ENCODE measurements at places on chromosomes 2 and 18.
A peak's percentile ranks its signal among the peaks of the same experiment; 100 is the strongest.

- DNase-seq, result no peak
These were observed 49.9 kb downstream of the SOX11 start for GRCh38 chr2:5742126-5742525.

DNA sequence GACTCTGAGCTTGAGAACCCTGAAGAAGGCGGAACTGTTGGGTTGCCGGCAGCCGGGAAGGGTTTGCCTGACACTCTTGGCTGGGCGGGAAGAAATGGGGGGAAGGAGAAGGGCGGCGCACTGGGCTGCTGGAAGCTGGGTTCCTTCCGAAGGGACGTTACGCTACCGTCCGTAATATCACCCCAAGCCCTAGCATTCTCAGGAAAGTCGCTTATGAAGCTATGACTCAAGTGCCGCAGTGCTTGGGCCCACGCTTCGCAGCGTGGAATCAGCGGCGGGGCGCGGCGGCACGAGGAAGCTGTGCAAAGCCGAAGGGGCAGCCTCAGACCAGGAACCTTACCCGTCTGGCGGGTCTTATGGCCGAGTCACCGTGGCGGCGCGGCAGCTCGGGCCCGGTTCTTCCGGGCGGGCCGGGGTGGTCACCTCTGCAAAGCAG, 50.2 kb upstream of the SIGLEC15 start:
- peak; percentile 43 for DNase-seq

- DNase-seq, result no peak
These were observed 841.6 kb upstream of the SLC39A10 start for GRCh38 chr2:194815475-194815874.

GRCh38 chr2:159968279-159968900, 94.0 kb downstream of the PLA2R1 start:
- no peak for DNase-seq

GRCh38 chr2:165074884-165075283, 119.6 kb upstream of the SLC38A11 start:
- no peak for DNase-seq

GRCh38 chr2:153464395-153464794, 14.2 kb downstream of the RPRM start:
- DNase-seq, result no peak

DNA sequence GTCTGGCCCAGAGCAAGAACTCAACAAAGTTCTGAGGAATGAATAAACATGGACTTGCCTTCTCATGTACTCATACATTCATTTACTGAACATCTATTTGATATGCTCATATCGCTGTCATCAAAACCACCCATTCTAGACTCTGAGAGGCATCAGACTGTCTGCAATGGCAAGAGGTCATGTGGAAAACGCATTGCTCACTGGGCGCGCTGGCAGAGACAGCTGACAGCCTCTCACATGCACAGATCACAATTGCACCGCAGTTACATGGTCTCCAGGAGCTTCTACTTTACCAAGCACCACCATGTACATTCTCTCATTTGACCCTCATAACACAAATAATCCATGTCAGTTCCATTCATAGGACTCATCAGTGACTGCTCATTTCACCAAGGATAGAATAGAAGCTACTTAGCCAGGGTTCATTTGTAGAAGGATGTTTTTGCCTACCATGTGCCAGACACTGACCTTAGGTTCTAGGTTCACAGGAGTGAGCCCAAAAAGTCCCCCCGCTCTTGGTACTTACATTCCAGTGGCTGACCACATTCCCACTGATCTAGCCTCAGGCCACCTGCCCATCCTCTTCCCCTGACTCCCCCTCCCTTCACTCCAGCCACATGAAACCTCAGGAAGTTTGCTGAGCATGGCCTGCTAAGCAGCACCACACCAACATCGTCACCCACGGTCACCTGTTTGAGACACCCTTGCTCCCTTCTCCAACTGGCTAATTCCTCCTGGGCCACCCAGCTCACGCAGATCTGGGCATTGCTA, 6.1 kb downstream of the FAM124B start:
- no peak for DNase-seq

- no peak for DNase-seq
These were observed 9.0 kb downstream of the PMAIP1 start for GRCh38 chr18:59908799-59909198.

DNA sequence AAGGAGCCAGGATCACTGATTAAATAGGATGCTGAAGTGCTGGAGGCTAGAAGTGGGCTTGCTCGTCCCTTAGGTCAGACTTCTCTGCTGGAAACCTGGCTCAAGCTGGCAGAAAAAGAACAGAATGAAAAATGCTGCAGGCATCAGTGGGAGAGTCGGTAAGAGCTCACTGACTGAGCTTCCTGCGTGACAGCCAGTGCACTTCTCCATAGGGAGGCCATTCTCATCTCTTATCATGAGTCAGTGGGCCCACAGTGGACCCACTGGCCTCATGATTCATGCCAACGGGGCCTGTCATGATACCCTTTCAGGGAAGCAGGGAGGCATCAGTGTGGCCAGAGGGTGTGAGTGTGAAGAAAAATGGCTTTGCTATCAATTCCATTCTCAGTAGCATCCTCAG, 498.2 kb downstream of the PTPRM start:
- DNase-seq, result no peak

DNA sequence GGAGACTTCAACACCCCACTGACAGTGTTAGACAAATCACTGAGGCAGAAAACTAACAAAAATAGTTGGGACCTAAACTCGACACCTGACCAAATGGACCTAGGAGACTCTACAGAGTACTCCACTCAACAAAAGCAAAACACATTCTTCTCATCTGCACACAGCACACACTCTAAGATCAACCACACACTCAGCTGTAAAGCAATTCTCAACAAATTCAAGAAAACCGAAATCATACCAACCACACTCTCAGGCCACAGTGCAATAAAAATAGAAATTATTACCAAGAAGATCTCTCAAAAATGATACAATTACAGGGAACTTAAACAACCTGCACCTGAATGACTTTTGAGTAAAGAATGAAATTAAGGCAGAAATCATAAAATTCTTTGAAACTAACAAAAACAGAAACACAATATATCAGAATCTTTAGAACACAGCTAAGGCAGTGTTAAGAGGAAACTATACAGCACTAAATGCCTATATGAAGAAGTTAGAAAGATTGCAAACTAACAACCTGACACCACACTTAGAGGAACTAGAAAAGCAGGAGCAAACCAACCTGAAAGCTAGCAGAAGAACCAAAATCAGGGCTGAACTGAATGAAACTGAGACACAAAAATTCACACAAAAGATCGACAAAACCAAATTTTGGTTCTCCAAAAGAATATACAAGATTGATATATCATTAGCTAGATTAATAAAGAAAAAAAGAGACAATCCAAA, 46.3 kb downstream of the RTTN start:
- no peak for DNase-seq

DNA sequence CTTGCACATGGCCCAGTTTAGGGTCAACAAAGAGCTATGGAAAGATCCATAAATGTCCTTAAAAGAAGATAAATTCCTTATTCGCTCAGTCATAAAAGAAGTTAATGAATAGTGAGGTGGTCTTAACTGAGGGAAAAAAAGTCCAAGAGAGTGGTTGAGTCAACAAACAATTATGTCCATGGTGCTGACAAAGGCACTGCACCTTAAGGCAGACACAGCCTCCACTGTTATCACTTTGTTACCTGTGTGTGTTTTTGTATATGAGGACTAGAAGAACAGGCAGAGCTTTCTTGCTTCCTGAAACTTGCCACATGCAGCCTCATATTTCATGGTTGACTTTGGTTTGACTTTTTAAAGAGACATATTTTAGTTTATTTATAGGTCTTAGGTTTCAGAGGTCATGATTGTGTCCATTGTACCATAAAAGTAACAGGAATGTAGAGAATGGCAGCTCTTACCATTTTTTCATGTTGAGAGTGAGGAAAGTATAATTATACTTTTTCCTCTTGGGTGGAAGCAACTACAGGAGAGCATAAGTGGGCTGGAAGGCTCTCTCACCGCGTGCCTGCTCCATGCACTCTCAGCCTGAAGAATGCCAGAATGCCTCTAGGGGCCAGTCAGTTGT, 93.6 kb downstream of the XRCC5 start:
- no peak for DNase-seq

- no peak for DNase-seq
These were observed 219.7 kb downstream of the NDUFA10 start for GRCh38 chr2:239805414-239805813.

DNA sequence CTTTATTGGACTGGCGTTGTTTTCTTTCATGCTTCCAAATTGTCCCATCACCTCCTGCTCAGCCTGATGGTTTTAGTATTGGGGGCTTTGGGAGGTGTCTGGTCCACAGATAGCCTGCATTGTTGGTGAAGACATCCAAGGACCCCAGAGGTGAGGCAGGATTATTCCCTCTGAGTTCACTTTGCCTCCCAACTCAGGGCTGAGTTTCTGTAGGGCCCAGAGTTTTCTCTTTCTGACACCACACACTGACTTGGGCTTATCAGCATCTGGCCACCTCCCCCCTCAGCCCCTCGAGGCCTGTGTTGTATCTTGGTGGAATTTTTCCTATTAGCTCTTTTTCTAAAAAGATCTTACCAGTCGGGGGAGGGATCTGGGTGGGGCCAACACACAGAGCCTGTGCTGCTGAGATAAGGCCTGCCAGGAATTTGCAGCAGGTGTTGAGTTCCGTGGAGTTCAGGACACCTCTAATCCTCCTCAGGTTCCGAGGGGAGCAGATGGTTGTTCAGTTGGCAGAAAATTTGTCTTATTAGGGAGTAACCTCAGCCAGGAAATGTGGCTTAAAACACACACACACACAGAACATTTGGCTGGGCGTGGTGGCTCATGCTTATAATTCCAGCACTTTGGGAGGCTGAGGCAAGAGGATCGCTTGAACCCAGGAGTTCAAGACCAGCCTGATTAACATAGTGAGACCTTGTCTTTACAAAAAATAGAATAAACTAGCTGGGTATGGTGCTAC, 7.3 kb downstream of the EMILIN2 start:
- no peak for DNase-seq

GRCh38 chr2:170165129-170165528, 12.8 kb upstream of the MYO3B start:
- DNase-seq, result no peak

GRCh38 chr2:187228986-187229385, 219.1 kb downstream of the CALCRL start:
- no peak for DNase-seq

DNA sequence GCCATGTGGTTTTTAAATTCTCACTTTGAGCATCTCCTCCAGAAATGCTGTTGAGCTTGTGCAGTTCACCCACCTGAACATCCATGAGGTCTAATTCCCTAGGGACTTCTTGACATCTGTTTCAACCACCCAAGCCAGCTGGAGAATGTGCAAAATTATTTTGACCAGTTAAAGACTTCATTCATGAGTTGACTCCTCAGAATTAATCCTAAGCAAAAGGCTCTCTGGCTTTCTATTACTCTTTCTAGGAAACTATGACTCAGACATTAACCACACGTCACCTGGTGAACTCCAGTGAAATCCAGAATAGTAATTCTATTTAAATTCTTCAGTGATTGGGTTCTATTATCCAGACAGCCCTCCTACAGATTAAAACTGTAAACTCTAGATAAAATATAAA, 247.5 kb downstream of the NBAS start:
- no peak for DNase-seq

- DNase-seq, result no peak
These were observed 296.7 kb downstream of the LPIN1 start for GRCh38 chr2:12043131-12043530.

GRCh38 chr2:189265696-189266320, 86.2 kb upstream of the COL5A2 start:
- DNase-seq, result no peak

DNA sequence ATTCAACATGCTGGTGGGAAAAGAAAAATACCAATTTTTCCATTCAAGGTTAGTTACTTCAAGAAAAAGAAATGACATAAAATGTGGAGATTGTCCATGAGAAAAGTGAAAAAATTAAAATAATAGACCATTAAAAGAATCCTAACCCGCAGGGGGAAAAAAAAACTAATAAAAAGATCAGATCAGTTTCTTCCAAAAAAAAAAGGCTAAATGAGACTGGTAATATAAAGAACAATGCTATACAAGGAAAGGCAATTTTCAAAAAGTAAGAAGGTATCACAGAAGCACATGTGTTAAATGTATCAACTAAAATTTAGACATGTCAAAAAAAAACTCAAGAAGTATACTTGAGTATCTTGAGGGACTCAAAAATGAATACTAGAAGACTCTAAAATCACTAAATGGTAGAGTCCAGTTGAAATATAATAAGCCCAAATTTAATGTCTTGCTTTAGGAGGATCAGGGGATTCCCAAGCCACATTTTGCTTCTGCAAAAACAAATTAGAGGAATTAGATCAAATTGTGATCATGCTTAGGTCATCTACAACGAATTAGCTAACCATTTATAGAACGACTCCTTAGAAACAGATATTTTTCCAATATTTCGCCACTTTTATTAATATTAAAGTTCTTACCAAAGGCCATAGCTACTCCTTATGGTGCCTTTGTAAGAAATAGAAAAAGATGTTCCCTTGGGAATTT, 35.8 kb upstream of the GLS start:
- no peak for DNase-seq

DNA sequence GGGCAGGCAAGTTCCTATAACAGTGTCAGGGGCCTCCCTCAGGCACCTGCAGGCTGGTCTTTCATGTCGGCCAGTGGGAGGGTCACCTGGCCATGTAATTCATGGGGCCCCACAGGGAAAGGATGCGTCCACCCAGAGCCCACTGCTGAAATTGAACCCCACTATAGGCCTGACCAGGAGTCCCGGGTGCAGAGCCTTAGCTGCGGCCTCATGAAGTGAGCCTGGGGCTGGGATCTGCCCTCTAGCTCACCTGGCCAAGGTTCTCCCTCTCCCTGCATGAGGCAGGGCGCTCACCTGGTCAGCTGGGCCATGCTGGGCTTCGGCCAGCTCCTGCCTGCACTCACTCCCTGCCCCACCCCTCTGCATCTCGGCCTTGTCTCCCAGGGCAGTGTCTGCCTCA, 41.1 kb downstream of the C1QL2 start:
- no peak for DNase-seq

DNA sequence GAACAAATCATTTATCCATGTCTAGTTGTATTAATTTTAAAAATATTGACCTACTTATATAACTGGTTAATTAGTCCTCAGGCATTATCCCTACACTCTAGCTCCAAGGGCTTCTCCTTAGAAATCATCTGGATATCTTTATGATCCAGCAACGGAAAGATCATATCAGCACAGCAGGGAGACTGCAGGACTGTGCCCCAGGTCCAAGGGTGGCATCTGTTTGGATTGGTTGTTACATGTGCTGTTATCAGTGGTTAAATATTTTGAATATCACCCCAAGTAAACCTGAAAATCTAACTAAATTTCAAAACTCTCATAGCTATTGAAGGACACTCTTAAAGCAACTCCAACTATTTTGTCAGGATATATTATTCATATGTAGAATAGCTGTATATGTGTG, 556.2 kb upstream of the ZEB2 start:
- DNase-seq, result no peak

GRCh38 chr2:25301453-25302352, 40.0 kb downstream of the DNMT3A start:
- DNase-seq, result peak; percentile 48

Measured in activated T-helper 1 cell treated with anti-CD3 and anti-CD28 coated beads, Interleukin-2, amount 50 U/mL, for 16 hours (primary cell).